Anterior cingulate cortex (tissue), 58 donors: ENCODE measurements at places on chromosomes 13 and 19.

DNA sequence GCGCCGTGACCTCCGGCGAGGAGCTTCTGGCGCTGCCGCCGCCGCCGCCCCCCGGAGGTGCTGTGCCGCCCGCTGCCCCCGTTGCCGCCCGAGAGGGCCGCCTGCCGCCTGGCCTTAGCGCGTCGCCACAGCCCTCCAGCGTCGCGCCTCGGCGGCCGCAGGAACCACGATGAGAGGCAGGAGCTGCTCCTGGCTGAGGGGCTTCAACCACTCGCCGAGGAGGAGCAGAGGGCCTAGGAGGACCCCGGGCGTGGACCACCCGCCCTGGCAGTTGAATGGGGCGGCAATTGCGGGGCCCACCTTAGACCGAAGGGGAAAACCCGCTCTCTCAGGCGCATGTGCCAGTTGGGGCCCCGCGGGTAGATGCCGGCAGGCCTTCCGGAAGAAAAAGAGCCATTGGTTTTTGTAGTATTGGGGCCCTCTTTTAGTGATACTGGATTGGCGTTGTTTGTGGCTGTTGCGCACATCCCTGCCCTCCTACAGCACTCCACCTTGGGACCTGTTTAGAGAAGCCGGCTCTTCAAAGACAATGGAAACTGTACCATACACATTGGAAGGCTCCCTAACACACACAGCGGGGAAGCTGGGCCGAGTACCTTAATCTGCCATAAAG, 4.8 kb downstream of the PDX1 start:
- DNase-seq: no peak

- no peak for DNase-seq
Measured at GRCh38 chr13:47256618-47257017, 359.8 kb upstream of the HTR2A start.

- no peak for DNase-seq
Measured at GRCh38 chr13:29115842-29116241, 295.7 kb downstream of the MTUS2 start.

- no peak for DNase-seq
Measured at GRCh38 chr13:110700641-110701040, 5.3 kb downstream of the CARS2 start.

- no peak for DNase-seq
Measured at GRCh38 chr19:55027472-55028337, 10.4 kb downstream of the GP6 start.

- DNase-seq: no peak
Measured at GRCh38 chr13:79667771-79668170, 186.8 kb downstream of the NDFIP2 start.

GRCh38 chr19:34654796-34655195, 22.2 kb downstream of the SCGB2B2 start:
- no peak for DNase-seq

GRCh38 chr13:67642657-67643056, 412.5 kb upstream of the PCDH9 start:
- no peak for DNase-seq
